ENCODE measurements at places on chromosomes 2 and 18. TPM values are rescaled to one million over a fixed set of nuclear protein-coding genes. Genes with fewer than 3 reads are reported as not detected.

The MATN3 gene
- total RNA-seq: 0.16 TPM

GRCh38 chr2:176151442-176152287 is at the start of gene HOXD4:
TSS of gene HOXD4 (plus strand) at chr2:176151550. CDS start at chr2:176151634, 84 bp downstream.
- no peak for DNase-seq

- DNase-seq: no peak
Measured at GRCh38 chr2:71538241-71538640, 84.9 kb downstream of the DYSF start.

The VWC2L gene
- not detected for total RNA-seq
